ENCODE measurements at places on chromosomes 1 and 21.

GRCh38 chr1:119742202-119742601 lies 26.5 kb downstream of the HMGCS2 start:
- no peak for DNase-seq

GRCh38 chr1:33842348-33842747 lies 21.5 kb upstream of the HMGB4 start:
- no peak for DNase-seq

GRCh38 chr1:221101807-221102605 lies 222.8 kb downstream of the HLX start:
- DNase-seq: no peak

DNA sequence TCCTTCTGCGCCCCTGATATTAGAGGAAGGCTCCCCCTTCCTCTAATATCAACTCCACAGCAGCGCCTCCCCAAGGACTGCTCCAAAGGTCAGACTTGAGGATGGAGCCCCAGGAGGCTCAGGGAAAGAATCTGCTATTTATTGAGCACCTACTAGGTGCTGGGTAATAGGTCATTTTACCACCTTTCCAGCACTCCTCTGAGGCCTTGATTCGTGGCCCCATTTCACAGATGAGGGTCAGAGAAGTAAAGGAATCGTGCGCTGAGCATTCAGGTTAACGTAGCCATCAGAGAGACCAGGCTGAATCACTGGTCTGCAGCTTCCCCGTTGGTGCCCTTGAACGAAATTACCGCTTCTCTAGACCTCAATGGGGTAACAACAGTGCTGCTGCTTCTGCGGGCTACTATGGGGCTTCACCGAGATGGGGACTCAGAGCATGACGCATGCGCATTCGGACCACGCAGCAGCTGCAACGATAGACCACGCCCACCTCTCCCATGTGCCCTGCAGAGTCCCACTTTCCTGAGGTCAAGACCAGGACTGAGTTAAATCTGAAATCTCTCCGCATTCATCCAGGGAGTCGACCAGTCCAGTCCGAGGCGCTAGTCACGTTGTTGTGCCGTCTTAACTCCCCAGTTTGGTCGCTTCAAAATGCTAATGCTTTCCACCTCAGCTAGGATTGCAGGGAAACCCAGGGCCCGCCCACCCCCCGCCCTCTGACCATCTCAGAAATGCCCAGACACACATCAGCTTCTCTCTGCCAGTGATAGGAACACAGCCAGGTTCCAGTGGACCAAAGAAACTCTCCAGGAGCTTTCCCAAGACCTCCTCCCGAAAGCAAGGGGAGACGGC lies 12.9 kb downstream of the CAMK2N1 start:
- DNase-seq: no peak

GRCh38 chr1:94713472-94714141 lies 106.5 kb upstream of the SLC44A3 start:
- DNase-seq: peak; percentile 21

DNA sequence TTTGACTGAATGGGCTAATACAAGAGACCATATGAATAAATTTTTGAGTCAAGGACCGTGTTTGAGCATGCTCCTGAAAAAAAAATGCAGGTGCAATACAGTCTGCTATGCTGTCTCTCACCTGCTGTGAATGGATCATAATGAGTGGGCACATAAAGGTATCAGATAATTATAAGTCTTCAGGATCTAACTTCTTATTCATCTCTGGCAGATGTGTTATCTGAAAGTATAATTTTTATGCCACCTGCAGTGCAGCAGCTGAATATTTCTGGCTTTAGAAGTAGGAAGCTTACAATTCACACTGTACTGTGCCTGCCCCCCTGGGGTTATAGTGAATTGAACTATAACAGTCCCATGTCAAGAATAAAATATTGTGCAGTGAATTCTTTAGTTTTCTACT lies 333.3 kb downstream of the MRPL39 start:
- no peak for DNase-seq

GRCh38 chr1:150874455-150875196 lies 1.8 kb downstream of the ARNT start:
- no peak for DNase-seq

DNA sequence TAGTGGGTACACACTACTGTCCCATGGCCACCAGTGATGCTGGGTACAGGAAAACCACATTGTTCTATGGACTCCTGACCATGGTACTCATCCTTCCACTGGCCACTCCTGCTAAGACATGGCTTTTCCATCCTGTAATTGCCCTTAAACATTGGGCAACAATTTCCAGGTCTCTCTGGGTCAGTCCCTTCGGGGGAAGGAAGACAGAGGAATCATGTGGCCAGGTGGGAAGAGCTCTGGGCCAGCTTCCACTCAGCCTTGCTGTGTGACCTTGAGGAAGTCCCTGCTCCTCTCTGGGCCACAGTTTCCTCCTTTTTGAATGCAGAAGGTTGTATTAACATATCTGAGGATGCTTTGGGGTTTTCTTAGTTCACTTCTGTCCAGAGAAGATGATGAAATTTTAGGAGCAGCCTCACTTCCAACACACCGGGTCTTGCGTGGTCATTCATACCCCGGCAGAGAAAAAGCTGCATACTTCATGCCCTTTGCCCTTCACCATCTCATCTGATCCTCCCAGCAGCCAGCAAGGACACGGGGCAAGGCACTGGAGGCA lies 50.8 kb downstream of the SRRM1 start:
- no peak for DNase-seq

DNA sequence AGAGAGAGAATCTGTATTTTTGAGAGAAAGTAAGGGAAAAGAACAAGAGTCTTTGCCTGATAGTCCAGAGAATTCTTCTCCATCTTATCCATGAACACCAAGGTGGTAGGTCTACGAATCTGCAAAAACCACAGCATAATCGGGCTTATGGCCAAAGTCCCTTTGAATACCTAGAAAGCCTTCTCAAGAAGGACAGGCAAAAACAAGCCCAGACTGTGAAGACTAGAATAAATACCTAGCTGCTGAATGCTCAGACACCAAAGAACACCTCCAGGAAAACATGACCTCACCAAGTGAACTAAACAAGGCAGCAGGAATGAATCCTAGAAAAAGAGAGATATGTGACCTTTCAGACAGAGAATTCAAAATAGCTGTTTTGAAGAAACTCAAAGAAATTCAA lies 79.2 kb downstream of the HFM1 start:
- DNase-seq: no peak

GRCh38 chr1:210272666-210273065 lies 40.1 kb downstream of the SERTAD4 start:
- no peak for DNase-seq

GRCh38 chr1:160739098-160739511 lies at the start of gene SLAMF7:
Gene SLAMF7, plus strand, starts transcription at chr1:160739247. Its CDS starts 55 bp downstream, at chr1:160739302.
- peak; percentile 10 for DNase-seq

GRCh38 chr1:42998386-42998785 lies 39.7 kb upstream of the SLC2A1 start:
- no peak for DNase-seq

DNA sequence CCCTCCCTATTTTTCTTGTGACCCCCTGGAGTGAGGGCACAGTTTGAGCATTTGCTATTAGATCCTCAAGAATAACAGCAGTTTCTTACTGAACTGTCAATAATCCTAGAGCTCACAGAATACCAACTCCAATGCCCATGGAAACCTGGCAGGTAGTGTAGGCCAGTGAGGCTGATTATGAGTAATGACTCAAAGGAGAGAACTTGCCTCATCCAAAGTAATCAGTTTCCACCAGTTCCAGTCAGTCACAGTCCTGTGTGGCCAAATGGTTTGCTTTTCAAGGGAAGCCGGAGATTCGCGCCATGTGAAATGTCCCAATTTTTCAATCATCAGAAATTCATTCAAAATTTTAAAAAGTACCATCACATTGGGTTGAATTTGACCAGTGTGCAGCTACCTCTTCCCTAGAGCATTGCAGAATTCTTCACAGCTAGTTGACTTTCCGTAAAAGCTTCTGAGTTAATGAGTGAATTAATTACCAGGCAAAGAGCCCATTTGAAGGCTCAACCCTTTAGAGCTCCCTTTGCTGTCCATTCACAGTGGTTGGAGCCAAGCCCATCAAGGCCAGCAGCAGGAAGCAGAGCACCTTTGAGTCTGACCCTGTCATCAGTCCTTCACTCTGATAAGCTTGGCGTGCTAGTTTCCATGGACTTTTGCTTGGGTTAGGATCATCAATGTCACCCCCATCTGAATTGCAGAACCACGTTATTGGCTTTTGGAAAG lies 170.3 kb downstream of the KAZN start:
- DNase-seq: no peak

DNA sequence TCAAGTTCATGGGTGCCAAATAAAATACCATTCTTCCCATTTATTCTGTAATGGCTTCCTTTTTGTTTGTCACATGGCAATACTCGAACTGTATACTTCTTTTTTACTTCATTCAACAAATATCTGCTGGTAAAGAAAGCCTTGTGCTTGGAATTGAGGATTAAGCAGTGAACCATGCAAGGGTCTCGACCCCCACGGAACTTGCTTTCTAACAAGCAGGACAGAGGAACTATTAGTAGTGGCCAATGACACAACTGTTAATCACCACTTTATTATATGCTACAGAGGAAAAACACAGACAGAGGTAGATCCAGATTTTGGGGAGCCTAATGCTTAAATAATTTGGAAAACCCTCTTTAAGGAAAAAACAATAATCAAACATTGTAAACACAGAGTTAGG lies 542.2 kb downstream of the DPYD start:
- DNase-seq: no peak

- no peak for DNase-seq
Measured at GRCh38 chr1:248143311-248143710, 1.6 kb upstream of the OR2M5 start.

- no peak for DNase-seq
Measured at GRCh38 chr1:230123280-230124185, 56.5 kb downstream of the GALNT2 start.

GRCh38 chr21:14215971-14216641 lies at the start of gene RBM11:
Gene RBM11, plus strand, starts transcription at chr21:14216157. Its CDS starts 30 bp downstream, at chr21:14216187.
- DNase-seq: peak; percentile 57

DNA sequence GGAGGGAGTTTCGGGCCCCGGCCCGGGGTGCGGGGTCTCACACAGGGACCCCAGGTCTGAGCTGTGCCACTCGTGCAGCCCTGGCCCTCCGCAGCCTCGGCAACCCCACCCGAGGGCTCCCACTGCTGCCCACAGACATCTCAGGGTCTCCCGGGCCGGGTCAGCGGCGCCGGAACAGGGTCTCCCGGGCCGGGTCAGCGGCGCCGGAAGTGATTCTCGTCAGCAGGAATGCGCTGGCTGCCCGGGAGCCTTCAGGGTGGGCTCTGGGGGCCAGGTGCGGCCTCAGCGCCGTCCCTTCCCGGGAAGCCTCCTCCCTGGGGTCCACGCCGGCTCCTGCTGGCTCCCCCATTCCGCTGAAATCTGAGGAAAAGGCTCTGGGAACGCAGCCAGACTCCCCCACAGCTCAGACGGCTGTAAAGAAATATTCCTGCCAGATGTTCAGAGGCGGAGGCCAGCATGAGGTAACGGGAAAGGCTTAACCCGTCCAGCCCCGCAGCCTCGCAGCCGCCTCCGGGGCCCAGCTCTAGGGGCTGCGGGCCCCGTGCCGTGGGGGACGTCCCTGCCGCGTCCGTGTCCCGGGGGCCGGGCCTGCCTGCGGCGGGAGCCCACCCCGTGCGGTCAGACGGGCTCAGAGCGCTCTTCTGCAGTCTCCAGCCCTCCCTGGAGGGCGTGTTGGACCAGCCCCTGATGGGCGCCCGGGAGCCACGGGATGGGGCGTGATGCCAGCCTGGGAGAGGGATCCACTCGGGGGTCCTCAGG lies 8.7 kb upstream of the COL6A1 start:
- no peak for DNase-seq

- no peak for DNase-seq
Measured at GRCh38 chr1:157829210-157829609, 9.3 kb upstream of the FCRL1 start.

GRCh38 chr1:94873520-94874351 lies 53.2 kb downstream of the CNN3 start:
- DNase-seq: no peak

DNA sequence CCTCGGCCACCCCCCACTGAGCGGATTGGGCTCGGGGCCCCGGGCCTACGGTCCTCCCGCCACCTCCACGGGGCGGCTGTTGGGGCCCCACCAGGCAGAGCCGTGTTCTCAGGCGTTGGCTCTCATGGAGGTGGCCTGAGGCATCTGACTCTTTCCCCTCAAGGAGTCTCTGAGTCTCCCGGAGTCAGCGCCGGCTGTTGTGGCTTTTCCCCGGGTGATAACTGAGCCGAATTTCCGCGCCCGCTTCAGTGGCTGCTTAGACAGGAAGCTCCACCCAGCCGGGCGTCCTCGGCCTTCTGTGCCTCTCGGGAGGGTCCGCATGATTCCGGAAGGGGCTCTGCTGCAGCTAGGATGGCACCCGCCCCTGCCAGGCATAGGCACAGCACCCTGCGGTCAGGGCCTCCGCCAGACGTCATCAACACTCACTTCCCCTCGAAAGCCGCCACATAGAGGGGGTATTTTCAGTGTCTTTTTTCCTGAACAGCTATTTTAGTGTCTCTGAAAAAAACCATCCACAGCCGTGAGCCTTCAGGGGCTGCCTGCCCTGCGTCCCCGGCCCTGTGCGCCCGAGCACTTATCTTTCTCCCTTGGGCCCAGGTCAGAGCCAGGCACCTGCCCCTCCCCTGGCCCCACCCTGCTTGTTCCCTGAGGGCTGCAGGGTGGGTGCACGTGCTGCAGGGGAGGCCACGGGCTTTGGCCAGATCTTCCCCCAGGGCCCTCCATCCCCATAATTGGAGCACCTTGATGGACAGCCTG lies 72.9 kb downstream of the SKI start:
- DNase-seq: peak; percentile 99

DNA sequence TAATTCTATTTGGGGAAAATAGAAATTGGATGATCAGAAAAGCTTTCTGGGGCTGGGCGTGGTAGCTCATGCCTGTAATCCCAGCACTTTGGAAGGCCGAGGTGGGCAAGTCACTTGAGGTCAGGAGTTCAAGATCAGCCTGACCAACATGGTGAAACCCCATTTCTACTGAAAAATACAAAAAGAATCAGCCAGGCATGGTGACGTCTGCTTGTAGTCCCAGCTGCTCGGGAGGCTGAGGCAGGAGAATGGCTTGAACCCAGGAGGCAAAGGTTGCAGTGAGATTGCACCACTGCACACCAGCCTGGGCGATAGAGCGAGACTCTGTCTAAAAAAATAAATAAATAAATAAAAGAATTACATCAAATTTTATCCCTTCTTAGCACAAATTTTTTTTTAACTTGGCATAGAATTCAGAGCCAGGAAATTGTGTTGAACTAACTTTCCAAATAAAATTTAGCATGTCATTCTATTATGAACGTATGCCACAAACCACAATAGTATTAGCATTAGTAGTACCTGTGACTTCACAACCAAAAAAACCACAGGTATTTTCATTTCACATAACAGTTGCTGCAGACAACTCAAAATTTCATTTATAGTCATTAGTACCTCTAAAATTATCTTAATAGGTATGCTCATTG lies 4.5 kb upstream of the ANKRD13C start:
- no peak for DNase-seq

DNA sequence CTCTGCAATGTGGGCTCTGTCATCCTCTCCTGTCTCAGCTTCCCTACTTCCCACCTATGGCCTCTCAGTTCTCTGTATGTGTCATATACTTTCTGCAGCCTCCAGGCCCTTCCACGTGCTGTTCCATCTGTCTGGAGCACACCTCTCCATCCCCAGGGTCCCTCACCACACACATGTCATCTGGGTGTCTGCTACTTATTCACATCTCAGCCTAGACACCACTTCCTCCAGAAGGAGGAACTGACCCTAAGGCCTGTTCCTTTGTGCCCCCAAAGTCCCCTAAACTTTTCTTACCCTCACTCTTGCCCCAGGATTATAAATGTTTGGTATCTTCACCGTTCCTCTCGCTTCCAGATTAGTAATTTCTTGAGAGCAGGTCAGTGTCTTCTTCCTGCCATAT lies 10.1 kb downstream of the LACTBL1 start:
- DNase-seq: no peak

Measured in GDM1 (cell line).